ENCODE measurements at places on chromosomes 3 and 15.

GRCh38 chr15:99556011-99556410, 9.8 kb upstream of the MEF2A start:
- DNase-seq = peak; percentile 17

- DNase-seq = no peak
Observed at GRCh38 chr3:23932571-23932970, 12.5 kb upstream of the NR1D2 start.

DNA sequence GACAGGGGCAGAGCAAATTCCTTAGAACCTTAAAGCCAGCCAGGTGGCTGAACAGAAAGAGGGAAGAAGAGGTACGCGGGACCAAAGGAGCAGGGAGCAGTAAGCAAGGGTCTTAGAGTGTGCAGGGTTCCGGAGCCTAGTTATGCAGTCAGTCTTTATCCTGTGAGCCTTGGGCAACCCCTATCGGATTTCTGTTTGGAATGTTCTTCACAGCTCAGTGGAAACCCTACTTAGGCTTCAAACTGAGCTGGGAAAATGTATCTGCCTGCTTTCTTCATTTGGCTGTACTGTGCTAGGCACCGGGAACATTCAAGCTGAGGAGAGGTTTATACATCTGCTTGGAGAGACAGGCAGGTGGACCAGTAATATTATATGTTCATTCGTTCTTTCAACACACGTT, 37.1 kb downstream of the PSMD6 start:
- DNase-seq = no peak

DNA sequence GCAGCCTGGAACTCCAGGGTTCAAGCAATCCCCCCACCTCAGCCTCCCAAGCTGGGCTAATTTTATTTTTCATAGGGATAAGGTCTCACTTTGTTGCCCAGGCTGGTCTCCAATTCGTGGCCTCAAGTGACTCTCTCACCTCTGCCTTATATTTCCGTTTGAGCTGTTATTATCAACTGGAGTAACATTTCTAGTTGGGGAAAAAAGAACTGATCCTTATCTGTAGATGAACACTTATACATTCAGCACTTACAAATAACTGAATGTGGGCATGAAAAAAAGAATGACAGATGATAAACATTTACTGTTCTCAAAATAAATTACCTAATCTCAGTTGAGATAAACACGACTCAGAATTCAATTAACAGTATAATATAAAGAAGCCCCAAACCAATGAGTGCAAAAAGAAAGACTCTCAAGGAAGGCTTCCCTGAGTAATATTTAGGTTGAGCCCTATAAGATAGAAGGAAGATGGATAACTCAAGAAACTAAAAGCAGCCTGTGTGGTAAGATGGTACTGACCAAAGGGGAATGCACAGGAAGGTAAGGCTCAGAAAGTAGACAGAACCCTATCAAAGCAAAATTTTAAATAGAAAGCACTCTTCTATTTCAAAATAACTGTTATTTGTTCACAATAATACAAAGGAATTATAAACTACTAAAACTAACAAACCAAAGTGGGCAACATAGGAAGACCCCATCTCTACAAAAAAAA, 11.8 kb downstream of the UBE3A start:
- peak; percentile 63 for DNase-seq

DNA sequence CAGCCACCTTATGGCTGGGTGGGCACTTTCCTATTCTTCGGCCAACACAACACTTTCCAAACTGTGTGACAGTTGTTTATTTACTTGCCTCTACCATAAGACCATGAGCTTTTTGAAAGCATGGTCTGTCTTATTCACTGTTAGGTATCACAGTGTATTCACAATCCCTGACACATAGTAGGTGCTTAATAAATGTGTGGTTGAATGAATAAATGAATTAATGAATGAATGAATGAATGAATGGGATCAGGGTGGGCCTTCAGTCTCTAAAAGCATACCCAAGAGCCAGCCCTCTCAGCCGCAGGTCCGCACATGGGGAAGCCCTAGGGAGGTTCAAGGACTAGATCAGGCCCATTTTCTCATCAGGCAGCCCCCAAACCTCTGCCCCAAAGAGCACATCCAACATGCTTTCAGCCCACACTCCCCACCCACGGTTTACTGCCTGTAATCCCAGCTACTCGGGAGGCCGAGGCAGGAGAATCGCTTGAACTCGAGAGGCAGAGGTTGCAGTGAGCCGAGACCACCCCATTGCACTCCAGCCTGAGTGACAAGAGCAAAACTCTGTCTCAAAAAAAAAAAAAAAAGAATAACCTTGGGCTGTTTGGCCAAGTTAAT, 95.9 kb downstream of the LIPC start:
- no peak for DNase-seq

GRCh38 chr3:187360596-187360995, 7.6 kb upstream of the RTP4 start:
- DNase-seq = no peak

DNA sequence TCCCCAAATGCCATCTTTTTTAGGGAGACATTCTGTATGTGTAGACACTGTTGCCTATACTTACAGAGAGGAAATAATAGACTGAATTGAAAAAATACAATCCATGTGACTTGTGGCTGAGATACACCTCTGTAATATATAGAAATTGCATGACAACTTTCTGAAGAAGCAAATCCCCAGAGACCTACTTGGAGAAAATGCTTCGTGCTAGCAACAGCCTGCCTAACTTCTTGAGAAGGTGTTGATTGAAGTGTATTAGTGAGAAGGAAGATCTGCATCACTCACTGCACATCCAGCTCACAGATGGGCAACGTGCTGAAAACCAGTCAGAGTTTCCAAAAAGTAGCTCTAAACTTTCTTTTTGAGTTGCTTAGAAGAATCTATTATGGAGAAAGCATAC, 404.1 kb downstream of the EPHB1 start:
- no peak for DNase-seq

DNA sequence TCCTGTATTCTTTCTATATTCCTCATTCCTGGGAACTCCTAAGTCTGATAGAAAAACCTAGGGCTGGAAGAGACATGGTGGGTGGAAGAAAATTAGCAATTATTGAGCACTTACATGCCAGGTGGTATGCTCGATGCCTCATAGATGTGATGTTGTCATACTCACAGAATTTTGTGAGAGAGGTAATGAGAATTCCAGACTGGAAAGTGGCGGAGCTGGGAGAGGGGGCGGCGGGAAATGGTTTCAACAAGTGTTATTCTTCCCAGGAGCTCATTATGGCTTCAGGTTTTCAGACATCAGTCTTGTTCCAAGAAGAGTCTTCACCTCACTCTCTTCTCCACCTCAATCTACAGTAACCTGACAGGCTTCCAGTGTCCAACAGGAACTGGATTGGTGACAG, 16.2 kb downstream of the TIMP4 start:
- DNase-seq = no peak

DNA sequence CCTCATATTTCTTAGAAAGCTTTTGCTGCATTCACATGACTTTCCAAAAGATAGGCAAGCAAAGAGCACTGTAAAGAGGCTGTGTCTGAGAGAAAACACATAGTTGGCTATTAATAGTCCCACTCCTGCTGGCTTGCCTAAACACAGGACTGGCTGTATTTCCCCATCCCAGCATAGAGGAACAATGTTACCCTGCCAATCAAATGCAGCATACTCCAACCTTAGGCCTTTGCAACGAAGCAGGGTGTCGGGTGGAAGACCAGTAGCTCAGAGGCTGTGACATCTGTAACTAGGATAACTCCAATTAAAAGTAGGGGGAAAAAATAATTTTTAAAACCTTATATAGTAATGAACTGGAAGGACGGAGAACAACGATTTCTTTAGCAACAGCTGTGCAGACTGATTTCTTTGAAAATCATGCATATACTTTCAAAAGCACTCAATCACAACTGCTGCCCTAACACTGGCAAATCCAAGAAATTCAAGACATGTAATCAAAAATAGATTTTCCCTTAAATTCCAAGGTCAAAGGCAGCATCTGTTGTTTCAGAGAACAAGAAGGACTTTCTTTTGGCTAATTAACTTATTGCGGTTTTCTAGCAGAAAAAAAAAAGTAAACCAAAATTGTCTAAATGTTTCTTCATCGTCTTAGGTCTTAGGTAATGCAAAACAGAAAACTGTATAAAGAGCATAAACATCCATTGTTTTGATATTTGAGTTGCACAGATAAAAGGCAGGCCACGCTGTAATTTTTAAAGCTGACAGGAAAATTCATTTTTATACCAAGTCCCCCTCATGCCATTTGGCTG, 139.3 kb downstream of the TNIK start:
- no peak for DNase-seq

- DNase-seq = no peak
Observed at GRCh38 chr15:91255670-91256192, 155.7 kb downstream of the SV2B start.

- peak; percentile 72 for DNase-seq
Observed at GRCh38 chr3:4898454-4899313, 80.6 kb upstream of the BHLHE40 start.

- DNase-seq = no peak
Observed at GRCh38 chr3:119490153-119490552, 8.2 kb upstream of the TIMMDC1 start.

GRCh38 chr3:186520431-186520830, 23.7 kb downstream of the CRYGS start:
- no peak for DNase-seq

DNA sequence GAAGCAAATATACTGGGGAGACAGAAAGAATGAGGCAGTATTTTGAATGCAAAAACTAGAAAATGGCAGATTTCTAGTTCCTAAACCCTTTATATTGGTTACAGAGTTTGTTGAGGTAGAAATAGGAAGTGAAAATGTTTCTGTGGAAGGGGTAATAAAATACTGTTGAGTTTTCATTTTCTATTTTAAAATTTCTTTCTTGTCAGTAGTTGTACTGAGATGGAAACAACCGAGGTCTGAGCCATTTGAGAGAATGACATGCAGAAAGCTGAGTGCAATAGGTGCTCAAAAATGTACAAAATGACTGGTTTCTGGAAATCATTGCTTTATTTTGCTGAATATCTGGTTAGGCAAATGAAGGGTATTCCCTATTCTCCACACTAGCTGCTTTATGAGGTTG, 361.4 kb downstream of the CHL1 start:
- no peak for DNase-seq

DNA sequence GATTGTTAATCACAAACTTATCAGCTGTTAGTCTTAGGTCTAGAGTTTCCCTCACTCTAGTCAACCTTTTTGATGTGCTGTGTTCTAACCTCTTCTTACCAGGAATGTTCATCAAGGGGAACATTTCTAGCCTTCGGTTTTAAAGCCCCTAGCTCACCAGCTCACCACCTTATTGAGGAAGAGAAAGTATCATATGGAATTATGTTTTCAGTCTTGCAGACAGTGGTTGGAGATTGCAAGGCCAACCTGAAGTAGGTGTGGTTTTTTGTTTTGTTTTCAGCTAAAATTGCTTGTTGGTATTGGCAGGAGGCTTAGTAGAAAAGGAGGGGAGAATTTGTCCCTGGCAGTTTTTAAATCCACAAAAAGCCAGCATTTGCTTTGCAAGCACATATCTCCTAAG, 48.4 kb upstream of the CCDC80 start:
- no peak for DNase-seq

DNA sequence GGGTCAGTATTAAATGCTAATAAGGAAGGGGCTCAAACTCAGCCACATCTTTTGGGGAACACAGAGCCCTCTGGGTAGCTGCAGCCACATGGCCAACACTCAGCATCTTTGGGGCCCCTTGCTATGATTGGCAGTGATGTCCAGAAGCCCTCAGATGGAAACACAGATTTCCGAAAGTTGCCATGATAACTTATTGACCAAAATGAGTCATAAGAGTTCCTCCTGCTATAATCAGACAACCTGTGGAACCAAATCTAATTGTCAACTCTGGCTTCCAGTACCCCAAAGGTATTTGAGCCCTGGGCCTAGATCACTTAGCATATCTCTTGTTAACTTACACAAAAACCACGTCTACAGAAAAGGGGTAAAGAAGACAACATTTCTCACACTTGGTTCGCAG, 392.2 kb downstream of the KCNH8 start:
- no peak for DNase-seq

- peak; percentile 12 for DNase-seq
Observed at GRCh38 chr3:136343873-136344555, 93.9 kb downstream of the PCCB start.

DNA sequence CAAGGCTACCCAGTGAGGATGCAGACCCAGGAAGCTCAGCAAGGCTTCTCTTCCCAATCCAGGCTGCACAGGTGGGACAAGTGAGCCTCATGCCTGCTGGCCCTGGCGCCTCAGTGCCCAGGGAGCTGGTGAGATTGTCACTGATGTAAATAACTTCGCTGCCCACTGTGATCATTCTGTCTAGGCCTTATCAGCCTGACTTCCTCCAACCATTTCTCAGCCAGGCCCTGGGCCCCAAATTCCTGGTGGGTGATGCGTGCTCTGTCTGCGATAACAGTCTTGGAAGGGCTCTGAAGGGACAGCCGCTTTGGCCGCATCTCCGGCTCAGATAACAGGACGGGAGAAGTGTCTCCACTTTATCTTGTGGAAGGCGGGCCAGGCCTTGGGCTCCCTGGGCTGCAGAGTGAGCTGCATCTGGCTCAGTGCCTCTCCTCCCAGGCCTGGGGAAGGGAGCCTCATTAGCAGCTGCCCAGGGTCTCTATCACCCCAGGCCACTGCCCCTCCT, 2.2 kb upstream of the FBLN2 start:
- peak; percentile 85 for DNase-seq

DNA sequence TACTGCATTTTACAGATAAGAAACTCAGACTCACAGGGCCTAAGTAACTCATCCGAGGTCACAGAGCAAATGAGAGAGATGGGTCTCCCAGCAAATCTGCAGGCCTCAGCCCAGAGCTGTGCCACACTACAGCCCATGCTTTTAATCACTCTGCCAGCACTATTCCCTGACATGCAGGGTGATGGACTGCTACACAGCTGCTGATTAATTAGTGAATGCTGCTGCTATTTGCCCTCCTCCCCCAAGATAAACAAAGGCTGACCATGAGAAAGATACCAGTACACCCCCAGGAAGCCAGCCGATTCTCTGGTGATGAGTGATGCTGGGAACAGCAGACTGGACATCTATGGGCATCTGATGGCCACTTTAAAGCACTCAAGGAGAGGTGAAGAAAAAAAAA, 39.3 kb downstream of the RFTN1 start:
- DNase-seq = no peak

DNA sequence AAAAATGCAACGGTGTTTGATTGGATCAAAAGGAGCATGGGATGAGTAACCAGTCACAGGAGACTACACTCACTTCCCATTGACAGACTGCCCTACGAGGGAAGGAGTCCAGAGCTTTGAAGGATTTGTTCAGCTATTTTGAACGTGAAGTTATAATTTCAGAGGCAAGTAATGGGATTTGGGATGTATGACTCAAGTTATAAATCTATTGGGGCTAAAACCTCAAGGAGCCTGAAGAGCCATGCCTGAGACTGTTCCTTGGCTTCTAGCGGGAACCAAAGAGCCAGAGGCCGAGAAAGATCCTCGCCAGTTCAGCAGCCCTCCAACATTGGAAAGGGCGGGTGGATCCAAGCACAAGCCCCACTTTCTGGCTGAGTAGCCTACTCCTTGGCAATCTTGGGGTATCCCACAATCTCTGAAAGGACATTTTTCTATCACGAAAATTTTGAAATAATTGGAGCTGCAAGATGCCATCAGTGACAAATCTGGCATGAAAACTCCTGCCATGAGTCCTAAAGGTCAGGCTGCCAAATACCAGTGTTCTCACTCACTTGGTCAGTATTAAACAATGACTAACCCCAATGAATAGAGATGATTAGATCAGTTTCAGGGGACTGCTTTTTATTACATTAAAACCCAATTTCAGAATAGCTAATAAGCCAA, 48.6 kb upstream of the SLCO2A1 start:
- no peak for DNase-seq

GRCh38 chr3:30934208-30934550, 39.7 kb upstream of the GADL1 start:
- peak; percentile 73 for DNase-seq
